Left colon (tissue), 2 donors: ENCODE measurements at places on chromosomes 5 and 9.

DNA sequence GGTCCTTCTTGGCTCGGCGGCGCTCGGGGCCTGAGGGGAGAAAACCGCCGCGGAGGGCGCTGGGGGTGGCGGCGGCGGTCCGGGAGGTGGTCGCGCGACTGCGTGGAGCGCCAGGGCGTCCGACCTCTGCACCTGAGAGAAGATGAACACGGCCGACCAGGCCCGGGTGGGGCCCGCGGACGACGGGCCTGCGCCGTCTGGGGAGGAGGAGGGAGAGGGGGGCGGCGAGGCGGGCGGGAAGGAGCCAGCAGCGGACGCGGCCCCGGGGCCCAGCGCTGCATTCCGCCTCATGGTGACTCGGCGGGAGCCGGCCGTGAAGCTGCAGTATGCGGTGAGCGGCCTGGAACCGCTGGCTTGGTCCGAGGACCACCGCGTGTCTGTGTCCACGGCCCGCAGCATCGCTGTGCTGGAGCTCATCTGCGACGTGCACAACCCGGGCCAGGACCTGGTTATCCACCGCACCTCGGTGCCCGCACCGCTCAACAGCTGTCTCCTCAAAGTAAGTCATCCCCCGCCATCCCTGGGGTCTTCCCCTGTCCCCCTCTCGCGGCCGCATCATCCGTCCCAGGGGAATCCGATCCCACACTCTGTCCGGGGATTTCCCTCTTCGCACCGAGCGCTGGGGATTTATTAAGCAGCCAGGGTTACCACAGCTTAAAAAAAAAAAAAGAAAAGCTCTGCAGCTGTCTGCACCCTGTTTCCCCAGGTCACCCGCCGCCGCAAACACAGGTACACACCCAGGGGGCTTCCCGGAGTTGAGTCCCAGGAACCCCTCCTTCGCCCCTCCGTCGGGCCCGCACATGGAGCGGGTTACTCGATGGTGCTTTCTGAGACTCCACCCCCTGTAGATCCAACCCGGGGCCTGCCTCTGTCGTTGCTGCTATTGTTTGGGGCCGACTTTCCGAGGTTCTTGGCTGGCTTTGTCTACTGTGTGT is at the start of gene GTF3C4:
Gene GTF3C4 (plus strand): TSS at position 8 of the 935 bp plus-strand sequence. CDS start 135 bp downstream, at position 143.
- DNase-seq = peak; percentile 24

- DNase-seq = no peak
Measured at GRCh38 chr9:125536776-125537175, 170.2 kb downstream of the MAPKAP1 start.

- no peak for DNase-seq
Measured at GRCh38 chr5:53643445-53643844, 83.0 kb downstream of the NDUFS4 start.

DNA sequence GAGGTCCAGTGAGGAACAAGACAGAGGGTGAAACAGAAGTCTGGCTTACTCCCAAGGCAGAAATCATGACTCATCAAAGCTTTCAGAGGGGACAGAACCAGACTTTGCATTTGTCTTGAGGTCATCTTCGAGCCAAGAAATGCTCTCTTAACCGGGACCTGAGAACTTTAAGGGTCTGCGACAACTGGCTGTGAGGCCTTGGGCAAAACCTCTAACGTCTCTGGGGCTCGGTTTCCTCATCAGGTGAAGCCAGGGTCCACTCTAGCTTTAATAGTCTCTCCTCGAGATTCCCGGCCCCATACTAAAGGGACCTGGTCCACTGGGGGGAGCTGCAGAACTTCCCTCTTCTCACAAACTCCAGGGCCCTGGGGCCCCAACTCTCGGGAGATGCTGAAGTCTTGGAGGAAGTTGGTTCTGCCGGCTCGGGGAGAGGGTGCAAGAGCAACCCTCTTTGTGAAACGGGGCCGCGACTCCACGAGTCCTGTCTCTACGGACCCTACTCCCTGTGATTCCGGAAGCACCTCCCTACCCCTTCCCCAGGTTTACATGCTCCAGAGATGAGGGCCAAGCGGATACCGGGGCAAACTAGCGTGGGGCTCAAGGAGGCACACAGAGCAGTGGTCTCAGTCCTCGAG is 2.6 kb downstream of the GLIS3 start:
- peak; percentile 86 for DNase-seq

DNA sequence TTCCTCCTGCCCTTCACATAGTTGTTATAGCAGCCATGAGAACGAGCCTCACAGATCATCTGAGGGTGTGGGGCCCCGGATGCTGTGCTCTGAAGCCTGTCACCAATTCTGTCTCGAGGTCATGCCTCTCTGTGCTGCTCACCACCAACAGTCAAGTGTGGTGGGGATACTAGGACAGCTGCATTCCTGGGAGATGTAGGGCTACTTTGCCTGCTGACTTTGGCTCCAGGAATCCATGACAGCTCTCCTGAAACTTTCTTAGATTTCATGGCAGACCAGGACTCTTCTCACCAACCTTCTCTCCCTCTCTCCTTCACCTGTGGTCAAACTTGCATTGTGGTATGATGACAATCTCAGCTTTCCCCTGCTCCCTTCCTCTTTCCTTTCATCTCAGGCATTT is 395.9 kb downstream of the PSAT1 start:
- DNase-seq = no peak

GRCh38 chr5:58330781-58331180 is 129.1 kb downstream of the PLK2 start:
- no peak for DNase-seq

GRCh38 chr9:99057665-99058625 is 47.0 kb upstream of the TGFBR1 start:
- peak; percentile 41 for DNase-seq

DNA sequence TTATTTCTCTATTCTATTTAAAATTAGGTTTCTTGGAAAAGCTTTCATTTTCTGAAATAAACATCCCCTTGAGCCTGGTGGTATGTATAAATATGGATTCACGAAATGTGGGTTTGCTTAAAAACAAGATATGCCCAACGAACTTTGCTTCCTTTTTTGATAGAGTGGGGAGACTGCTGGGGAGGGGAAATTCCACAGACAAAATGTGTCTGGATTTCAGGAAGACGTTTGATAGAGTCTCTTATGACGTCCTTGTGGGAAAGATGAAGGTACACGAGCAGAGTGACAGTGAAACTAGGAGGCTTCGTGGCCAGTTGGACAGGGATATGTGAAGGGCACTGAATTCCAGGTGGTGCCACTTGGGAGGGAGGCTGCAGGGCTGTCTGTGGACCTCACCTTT is 84.5 kb upstream of the RPS23 start:
- DNase-seq = no peak

DNA sequence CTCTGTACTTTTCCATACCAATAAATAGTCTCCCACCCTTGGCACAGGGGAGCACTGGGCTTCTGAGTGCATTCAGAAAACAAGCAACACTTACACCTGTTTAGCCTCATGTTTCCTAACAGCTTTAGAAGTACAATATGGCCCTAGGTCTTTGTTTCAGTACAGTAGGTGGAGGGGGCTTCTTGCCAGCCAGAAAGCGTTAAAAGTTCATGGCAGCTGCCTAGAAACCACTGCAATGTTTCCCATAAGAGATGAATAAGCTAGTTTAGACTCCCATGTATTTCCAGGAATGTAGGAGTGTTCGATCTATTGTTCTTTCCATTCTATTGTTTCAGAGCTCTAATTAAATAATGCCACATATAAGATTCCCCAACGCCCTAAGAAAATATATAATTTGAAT is 444.8 kb downstream of the ARHGEF28 start:
- DNase-seq = no peak

DNA sequence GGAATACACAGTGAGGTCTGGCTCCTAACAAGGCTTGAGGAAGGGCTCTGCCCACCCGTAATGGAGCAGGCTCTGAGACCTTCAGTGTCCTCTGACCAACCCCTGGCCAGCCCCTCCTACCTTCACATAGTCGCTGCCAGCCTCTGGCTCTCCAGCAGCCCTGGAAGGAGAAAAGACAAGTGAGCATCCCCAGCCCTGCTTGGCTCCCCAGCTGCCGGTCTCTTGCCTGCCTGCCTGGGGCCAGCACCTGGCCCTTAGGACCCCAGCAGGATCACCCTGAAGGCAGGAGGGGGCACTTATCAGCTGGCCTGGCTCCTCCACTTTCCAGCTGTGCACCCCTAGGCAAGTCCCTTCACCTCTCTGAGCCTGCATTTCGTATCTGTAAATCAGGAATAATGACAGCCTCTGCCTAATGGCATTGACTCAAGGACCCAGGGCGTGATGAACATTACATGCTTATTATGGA is 16.9 kb downstream of the SH2D3C start:
- no peak for DNase-seq

GRCh38 chr5:154209591-154210081 is 19.1 kb downstream of the GALNT10 start:
- DNase-seq = no peak

- peak; percentile 44 for DNase-seq
Measured at GRCh38 chr9:128863647-128864046, 18.1 kb downstream of the KYAT1 start.

- no peak for DNase-seq
Measured at GRCh38 chr5:56202483-56202882, 30.6 kb downstream of the ANKRD55 start.

DNA sequence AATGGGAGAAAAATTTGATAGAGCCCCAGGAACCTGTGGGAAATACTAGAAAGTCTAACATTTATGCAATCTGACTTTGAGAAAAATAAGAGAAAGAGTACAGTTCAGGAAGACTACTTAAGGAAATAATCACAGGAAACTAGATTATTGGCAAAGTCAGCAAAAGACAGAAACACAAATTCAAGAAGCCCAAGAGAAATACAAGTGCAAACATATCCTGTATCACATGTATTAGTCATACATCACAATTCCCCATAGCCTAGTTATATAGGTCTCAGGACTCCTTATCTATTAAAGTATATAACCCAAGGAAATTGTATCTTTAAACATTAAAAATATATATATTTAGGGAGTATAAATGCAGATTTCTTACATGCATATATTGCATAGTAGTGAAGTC is 100.8 kb downstream of the HOMER1 start:
- no peak for DNase-seq

- DNase-seq = no peak
Measured at GRCh38 chr5:61735995-61736394, 403.9 kb downstream of the ZSWIM6 start.

DNA sequence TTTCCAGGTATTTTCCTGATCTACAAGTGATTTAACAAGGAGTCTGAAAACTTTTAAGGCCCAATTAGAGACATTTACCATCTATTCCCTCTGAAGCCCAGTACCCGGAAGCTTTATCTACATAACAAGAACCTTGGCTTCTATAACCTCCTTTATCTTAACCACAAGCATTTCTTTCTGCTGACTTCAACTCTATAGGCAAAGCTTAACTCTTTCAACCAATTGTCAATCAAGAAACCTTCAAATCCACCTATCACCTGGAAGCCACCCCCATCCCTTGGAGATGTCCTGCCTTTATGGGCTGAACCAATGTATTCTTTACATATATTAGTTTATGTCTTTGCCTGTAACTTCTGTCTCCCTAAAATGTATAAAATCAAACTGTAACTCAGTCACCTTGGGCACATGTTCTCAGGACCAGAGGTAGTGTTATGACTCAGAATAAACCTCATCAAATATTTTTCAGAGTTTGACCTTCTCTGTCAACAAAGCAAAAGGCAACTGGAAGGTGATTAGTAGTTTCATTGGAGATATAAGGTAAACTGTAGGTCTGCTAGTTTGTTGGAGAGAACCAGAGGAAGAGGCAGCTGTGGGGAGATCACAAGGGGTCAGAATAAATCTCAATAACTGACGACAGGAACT is 13.0 kb upstream of the RIMOC1 start:
- DNase-seq = no peak

DNA sequence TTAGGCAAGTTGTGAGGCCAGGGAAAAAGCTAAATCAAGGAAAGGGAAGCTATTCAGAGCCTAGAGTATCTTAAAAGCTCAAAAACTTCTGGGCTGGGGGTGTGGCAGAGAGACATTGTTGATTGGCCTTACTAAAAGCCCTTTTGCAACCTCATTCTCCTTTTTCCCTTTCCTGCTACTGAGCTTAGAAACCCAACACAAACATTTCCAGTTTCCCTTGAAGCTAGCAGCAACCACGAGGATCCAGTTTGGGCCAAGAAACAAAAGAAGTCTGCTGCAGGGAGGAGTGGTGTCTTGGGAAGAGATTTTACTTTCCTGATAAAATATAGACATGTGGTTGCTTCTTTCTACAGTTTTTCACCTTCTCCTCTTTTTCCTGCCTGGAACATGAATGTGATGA is 135.5 kb upstream of the KLF9 start:
- no peak for DNase-seq

GRCh38 chr5:156380848-156381247 is 53.9 kb downstream of the SGCD start:
- DNase-seq = no peak

GRCh38 chr9:79705704-79706103 is 133.9 kb downstream of the TLE4 start:
- DNase-seq = no peak

GRCh38 chr5:102119252-102119651 is 176.8 kb downstream of the SLCO4C1 start:
- no peak for DNase-seq

- DNase-seq = peak; percentile 58
Measured at GRCh38 chr9:105656131-105656921, 5.9 kb upstream of the TAL2 start.

DNA sequence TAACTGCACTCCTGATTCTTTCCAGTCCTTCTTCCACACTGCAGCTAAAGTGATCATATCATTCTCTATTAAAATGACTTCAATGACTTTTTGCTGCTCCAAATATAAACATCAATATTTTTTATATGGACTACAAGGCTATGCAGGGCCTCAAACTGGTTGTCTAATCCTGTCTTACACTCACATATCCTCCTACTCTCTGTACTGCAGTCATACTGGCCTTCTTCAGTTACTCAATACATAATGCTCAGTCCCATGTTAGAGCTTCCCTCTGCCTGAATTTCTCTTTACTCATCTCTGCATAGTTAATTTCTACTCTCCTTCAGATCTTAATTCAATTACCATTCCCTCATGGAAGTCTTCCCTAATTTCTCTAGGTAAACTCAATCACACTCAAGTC is 3.4 kb downstream of the MEIKIN start:
- DNase-seq = no peak

GRCh38 chr9:98225015-98225442 is 30.4 kb downstream of the TBC1D2 start:
- DNase-seq = peak; percentile 66

GRCh38 chr5:1131191-1131621 is 19.3 kb upstream of the SLC12A7 start:
- DNase-seq = no peak

DNA sequence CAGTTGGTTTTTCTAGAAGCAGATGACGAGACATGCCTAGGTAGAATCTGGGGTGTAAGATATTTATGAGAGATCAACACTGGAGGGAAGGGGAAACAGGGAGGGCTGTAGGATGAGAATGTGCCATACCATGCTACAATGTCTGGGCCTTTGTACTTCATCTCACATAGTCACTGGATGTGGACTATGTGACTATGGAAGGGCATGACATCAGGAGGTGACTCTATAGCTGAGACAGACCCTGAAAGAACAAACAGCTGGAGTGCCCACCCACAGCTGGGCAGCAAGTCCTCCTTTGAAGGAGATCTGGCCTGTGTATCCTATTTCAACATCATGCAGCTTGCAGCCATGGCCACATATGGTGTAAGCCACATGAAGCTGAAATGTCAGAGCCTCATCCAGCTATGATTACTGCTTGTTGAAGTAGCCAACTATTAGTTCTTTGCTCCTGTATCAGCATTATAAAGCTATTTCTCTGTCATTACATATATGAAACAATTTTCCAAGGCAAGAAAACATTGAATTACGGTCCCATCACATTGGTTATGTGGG is 46.2 kb upstream of the KIF2A start:
- no peak for DNase-seq
